Naive thymus-derived CD8-positive, alpha-beta T cell (primary cell): ENCODE measurements at places on chromosomes 13 and 19.

DNA sequence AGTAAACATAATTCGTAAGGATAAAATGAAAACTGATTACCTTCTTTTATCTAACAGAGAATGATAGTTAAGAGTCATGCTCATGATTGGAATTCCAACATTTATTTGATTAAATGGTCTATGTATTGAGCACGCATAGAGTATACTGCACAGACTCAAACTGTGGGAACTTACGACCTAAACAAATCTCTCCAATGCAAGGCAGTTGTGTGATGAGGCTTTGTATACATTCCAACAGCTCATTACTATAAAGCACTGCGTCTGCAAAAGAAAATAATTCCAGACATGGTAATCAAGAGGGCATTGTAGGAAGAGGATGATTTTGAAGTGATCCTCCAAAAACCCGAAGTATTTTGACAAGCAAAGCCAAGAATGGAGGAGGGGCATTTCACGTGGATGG, 169.5 kb downstream of the NUFIP1 start:
- no peak for DNase-seq

- DNase-seq: no peak
Observed at GRCh38 chr19:33677745-33678426, 56.1 kb downstream of the CHST8 start.

DNA sequence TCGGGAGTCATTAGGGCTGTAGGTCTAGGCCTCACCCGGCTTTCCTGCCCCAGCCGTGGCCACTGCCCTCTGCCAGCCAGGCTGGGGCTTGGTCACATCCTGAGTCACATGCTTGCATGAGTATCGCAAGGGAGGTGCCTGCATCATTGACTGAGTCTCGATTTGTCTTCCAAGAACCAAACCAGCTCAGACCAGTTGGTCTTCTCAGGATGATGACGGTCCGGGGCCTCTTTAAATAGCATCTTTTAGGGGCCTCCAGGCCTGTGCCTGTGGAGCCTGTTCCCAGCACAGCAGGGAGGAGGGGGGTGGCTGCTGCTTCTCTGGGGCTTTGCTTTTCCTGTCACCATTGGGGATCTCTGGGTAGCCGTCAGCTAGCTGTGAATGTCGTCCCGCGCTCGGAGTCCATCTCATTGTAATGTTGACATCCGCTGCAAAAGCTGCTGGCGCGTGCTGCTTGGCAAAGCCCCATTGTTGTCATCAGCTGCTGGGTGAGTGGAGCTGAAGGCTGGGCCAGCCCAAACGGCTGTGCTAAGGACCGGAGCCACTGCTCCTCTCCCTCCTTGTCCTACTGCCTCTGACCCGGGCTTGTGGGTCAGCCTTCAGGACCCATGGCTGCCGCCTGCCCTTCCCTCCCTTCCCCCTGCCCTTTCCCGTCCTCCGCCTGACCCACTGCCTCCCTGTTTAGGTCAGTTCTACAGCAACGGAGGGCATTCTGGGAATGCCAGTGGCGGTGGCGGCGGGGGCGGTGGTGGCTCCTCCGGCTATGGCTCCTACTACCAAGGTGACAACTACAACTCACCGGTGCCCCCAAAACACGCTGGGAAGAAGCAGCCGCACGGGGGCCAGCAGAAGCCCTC, 14.3 kb upstream of the QTRT1 start:
- no peak for DNase-seq

GRCh38 chr19:31181535-31181934, 167.7 kb downstream of the TSHZ3 start:
- no peak for DNase-seq

DNA sequence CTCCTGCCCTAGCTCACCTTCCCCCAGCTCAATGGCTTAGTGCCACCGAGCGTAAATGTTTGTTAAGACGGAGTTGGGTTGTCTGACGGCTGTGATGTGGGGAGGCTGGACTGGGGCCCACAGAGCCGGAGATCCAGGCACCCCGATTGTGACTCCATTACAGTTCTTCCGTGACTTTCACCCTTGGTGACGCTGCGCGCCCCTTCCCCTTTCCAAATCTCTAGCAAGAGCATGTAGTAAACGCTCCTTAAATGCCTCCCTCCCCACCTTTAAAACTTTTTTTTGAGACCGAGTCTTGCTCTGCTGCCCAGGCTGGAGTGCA, 829 bp downstream of the REEP6 start:
- no peak for DNase-seq

DNA sequence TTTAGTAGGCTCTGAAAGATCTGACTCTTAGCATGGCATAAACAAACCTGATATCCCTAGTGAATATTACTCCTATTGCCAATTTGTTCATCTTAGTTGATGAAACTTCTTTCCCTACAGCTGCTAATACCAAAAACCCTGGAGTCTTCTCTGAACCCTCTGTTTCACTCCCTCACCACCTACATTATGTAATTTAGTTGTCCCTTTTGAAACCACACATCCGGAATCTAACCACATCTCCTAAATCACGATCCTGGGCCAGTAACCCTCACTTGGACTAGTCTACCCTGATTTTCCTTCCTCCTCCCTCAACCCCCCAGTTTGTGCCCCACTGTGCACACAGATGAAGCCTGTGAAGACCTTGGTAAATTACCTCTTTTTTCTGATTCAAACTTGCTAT, 1.2 kb downstream of the ZNF256 start:
- no peak for DNase-seq

DNA sequence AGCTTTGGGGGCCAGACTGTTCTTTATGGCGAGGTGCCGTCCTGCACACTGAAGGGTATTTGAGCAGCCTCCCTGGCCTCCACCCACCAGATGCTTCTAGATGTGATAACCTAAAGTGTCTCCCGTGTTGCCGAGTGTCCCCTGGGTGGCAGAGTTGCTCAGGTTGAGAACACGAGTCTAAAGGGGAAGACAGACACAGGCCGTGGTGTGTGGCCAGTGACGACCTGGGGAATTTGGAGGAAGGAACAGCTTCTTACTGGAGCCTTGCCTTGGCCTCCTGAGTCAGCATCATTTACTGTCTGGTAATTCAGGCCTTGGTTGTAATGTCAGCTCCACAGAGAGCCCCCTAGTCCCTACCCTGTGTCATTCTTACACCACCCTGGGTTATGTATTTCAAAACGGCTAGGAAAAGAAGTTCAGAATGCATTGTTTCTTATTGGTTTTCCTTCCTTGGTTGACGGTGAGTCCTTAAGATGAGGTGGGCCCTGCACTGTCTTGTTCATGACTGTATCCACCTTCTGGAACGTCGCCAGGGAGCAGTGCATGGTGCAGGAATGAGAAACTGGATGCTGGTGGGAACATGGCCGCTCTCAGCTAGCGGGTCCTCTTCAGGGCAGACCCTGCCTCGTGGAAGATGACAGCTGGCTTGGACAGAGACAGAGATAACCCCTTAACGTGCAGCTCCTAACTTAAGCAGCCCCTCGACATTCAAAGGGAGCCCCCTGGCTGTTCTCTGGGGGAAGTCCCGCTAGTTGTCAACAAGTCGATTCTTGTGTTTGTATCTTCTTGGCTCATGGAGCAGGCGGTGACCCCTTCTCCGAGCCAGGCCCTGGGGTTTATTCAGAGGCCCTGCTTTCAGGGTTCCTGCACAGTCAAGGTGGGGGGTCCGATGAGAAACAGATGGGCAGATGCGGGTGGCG, 7.2 kb downstream of the SIN3B start:
- no peak for DNase-seq

DNA sequence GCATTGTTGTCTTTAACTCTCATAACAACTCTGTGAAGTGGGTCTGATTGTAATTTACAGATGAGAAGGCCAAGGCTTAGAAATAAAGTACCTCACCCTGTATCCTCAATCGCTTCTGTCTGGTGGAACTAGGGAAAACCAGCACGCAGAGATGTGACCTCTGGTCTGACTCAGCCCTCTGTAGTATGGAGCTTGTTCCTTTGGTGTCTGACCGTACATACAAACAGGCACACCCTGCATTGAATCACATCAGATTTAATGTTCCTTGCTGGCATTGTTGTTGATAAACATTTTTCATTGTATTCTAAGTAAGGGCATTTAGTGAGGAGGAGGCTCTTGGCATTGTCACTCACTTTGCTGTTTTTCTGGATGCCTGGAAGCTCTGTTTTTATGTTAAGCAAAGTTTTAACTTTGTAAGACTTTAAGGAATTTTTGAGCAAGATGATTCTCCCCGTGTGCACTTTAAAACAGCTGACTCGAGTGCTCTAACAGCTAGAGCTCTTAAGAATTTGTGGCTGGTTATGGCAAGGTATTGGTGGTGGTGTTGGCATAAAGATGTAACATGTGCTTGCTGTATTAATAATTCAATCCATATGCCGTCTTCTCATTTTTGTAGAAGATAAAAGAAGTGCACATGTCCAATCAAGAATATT, 89.0 kb upstream of the SPATA13 start:
- DNase-seq: no peak

DNA sequence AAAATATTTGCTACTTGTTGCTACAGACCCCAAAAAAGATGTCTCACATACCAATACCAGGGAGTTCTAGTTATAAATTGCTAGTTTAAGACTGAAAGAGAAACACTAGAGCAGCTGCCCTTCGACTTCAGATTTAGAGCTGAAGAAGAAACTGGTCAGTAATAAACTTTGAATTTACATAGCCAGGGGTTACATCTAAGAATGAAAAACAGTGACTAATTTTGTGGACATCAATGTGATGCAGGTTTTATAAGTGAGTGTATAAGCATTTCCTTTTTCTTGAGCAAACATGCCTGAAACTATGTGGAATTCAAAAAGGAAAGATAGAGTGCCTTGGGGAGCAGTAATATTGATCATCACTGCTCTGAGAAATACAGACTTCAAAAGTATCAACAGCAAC, 724.9 kb upstream of the MIR17HG start:
- DNase-seq: no peak

- DNase-seq: no peak
Observed at GRCh38 chr13:44197791-44198770, 175.5 kb upstream of the SERP2 start.

DNA sequence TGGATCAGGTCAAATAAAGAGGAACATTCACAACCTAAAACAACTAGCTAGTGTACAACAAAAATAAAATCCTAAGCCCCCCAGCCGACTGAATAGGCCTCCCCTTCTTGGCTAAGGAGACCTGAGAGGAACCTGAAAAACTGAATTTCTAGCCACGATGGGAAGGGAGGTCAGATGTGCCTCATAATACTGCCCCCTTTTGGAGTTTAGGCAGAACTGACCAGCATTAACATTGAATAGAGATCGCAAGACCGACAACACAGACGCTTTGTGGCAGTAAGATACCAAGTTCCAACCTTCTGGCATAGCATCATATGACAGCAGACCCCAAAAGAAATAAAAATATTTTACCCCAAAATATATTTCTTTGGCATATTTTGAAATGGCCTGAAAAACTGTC, 15.9 kb downstream of the CBY2 start:
- no peak for DNase-seq

DNA sequence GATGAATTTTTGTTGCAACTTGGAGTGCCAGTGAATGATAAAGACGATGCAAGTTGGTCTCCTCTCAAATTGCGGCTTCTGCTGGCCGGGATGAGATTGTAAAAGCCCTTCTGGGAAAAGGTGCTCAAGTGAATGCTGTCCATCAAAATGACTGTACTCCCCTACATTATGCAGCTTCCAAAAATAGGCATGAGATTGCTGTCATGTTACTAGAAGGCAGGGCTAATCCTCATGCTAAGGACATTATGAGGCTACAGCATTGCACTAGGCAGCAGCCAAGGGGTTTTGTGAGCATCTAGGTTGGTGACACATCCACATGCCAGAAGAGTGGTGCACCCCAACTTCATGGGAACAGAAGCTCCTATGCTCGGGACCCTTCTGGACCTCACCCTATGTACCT, 22.2 kb upstream of the KLF5 start:
- DNase-seq: no peak

GRCh38 chr13:97459215-97459777, 25.3 kb downstream of the RAP2A start:
- DNase-seq: no peak

- DNase-seq: no peak
Observed at GRCh38 chr19:48113190-48113917, 2.7 kb upstream of the PLA2G4C start.

DNA sequence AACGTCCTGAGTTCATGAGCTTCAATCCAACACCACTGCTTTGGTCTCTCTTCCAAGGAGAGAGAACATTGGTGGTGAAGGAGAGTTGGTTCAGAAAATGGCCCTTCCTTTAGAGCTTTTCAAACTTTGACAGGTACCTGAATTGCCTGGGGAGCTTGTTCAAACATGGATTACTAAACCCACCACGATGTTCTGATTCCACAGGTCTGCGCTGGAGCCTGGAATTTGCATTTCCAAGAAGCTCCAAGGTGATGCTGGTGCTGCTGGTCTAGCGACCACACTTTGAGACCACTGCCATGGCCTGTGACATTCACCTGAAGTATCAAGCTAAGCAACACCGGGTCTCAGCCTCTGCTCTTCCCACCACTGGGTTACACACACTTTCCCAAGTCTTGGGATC, 60.2 kb downstream of the GSX1 start:
- DNase-seq: no peak

GRCh38 chr13:114174529-114174961, 4.5 kb upstream of the CFAP97D2 start:
- no peak for DNase-seq

DNA sequence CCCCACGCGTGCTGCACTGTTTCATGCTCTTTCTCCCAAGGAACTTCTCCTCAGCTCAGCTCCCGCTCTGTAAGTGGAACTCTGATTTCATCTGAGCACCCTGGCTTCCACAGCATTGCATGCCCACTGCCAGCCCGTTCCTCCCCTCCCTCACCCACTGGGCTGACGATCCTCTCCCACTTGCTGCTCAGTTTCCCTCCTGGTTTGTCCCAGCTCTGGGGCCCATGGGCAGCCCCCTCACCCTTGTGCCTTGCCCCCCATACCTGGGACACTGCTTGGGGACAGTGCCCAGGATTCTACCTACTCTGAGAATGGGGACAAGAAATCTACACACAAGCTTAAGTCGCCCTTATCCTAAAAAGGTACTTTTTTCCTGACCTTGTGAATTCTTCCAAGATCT, 115.9 kb upstream of the C1QTNF9B start:
- DNase-seq: no peak

- no peak for DNase-seq
Observed at GRCh38 chr13:23632048-23632582, 61.9 kb downstream of the TNFRSF19 start.

DNA sequence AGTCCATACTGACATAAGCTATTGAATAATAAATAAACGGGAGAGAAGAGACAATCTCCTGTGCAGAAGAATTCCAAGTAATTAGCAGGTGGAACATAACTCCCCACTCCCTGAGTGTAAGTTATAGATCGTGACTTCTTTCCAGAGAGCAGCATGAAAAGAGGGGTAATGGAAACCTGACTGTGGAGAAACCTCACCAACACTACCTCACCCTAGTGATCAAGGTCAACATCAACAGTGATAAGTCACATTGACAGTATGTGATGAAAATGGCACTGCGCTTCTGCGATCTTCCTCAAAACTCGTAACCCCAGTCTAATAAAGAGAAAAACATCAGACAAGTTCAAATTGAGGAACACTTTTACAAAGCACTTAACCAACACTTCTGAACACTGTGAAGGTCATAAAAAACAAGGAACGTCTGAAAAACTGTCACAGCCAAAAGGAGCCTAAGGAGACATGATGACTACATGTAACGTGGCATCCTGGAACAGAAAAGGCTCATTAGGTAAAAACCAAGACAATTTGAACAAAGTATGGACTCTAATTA, 19.8 kb downstream of the CAB39L start:
- DNase-seq: no peak

- DNase-seq: no peak
Observed at GRCh38 chr19:53980539-53981375, 10.7 kb upstream of the CACNG6 start.
